ENCODE measurements at places on chromosomes 12 and 14.

- no peak for DNase-seq
These were observed 14.3 kb upstream of the ZFP36L1 start for GRCh38 chr14:68807148-68807600.

DNA sequence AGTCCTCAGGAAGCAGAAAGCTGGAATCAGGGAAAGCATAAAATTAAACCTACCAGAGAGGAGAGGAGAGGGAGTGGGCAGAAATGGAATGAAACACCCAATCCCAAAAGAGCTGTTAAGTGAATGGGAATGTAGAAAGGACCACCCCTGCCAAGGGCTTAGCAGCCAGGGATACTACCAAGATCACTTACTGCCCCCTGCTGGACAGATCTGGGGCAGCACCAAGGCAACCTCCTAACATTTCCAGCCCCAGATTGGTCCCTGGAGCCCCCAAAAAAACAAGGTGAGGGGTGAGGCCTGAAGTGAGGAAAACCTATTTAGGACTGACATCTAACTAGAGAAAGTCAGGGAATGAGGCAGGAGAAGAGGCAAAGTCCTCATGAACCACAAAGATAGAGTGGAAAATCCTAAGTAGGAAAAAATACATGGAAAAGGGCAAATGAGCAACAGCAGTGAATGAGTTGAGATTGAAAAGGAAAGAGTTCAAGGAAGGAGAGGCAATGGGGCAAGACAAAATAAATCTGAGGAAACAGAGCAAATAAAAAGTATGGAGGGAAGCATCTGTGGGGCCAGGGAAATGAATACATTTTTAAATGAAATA lies 11.2 kb upstream of the FKBP11 start:
- DNase-seq: peak; percentile 89

DNA sequence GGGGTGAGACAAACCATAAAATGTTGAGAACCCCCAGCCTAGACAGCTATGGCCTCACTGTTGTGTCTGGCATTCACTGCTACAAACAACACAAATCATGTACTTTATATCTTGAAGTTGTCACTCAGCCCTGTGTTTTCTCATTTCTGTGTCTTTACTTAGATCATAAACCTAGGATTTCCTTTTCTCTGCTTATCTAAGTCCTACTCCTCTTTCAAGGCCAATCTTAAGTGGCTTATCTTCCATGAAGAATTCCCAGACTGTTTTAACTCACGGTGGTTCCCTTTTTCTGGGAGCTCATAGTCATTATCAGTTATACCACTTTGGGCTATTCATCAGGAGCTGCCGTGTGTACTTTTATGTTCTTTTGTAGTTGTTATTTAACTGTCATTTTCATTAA lies 42.1 kb downstream of the FLRT2 start:
- no peak for DNase-seq

DNA sequence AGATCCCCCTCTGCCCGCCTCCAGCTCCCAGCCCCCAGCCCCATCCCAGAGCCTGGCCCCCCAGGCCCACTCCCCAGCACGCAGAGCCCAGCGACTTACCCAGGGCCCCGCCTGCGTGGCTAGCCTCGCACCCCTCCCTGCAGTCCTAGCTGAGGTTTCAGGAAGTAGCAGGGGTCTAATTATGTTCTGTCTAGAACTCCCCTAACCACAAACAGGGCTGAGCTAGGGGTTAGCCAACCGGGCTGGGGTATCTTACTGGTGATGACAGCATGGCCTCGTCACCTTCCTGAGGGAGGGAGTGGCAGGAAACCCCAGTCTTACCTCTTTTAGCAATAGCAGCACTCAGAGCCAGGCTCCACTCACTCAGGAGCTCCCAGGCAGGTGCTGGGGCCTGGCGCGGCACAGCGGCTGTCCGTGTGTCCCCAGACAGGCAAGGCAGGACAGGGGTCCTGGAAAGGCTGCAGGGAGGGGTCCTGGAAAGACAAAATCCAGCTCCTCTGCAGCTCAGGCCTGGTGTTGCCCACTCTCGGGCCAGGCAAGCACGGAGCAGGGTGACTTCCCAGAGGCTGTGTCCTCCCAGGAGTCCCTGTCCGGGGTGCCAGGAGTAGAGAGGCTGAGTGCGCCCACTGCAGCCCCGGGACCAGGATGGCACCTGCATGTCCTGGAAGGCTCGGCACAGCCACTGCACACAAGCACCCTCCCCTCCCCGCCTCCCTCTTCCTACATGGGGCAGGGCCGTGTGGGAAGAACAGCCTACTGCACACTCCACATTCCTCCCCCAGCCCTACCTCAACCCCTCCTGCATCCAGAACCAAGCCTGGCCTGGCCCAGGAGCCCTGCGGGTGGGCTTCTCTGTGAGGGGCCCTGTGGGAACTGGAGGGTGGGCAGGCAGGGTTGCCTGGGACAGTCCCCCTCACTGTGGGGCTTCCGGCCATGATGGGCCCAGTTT lies at the start of gene GPR132:
GPR132 (minus strand) TSS at position 151 of the 949 bp plus-strand sequence. CDS start 10,010 bp downstream, outside the sequence.
- no peak for DNase-seq

DNA sequence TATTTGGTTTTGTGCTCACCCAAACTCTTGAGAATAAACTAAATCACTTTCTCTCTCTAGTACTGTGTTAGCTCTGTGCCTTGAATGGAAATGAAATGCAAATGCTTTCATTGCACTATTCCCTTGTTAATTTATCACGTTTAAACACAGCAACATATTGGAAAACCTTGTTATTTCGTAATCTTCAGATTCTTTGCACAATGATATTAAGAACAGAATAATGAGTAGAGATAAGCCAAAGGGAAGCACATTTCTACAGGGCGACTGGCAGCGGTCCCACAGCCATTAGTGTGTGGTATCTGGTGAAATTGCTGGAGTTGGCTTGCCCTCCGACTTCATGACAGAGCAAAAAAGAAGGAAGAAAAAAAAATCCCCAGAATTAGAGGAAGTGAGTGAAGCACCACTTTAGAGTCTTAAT lies 166.1 kb upstream of the E2F7 start:
- no peak for DNase-seq

DNA sequence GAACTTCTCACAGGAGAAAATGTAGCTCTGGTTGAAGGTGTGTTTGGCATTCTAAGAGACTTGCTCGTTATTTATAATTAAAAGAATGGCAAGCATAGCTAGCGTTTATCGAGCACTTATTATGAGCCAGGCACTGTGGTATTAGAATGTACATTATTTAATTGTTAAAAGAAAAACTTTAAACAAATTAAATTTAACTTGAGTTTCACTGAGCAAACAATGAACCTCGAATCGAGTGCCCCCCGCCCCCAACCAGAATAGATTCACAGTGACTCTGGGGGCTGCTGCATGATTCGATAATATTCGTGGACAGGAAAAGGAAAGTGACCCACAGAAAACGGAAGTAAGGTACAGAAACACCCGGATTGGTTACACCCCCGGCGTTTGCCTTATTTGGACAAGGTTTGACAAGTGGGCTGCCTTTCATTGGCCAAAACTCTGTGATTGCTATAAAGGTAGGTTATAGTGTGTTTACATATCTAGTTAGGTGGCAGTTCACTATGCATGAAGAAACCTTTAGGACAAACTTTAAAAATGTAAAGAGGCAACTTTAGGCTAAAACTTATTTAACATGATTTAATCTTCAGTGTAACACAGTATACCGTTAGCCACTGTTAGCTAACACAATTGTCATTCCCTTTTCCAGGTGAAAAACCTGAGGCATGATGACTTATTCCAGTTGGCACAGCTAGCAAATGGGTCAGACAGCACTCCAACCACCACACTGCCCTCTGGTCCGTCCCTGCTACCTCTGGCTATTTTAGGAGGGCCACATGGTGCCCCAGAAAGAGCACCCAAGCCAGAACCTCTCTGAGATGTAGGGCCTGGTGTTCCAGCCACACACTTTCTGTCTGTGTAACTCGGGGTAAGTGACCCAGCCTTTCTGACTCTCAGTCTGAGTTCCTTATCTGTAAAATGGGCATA lies 7.1 kb downstream of the SCNN1A start:
- DNase-seq: no peak

GRCh38 chr14:73795974-73796373 lies 55.7 kb upstream of the PTGR2 start:
- no peak for DNase-seq

- DNase-seq: no peak
These were observed 172.8 kb upstream of the LMNTD1 start for GRCh38 chr12:25725931-25726330.

GRCh38 chr12:18749386-18749957 lies 11.6 kb downstream of the CAPZA3 start:
- no peak for DNase-seq

DNA sequence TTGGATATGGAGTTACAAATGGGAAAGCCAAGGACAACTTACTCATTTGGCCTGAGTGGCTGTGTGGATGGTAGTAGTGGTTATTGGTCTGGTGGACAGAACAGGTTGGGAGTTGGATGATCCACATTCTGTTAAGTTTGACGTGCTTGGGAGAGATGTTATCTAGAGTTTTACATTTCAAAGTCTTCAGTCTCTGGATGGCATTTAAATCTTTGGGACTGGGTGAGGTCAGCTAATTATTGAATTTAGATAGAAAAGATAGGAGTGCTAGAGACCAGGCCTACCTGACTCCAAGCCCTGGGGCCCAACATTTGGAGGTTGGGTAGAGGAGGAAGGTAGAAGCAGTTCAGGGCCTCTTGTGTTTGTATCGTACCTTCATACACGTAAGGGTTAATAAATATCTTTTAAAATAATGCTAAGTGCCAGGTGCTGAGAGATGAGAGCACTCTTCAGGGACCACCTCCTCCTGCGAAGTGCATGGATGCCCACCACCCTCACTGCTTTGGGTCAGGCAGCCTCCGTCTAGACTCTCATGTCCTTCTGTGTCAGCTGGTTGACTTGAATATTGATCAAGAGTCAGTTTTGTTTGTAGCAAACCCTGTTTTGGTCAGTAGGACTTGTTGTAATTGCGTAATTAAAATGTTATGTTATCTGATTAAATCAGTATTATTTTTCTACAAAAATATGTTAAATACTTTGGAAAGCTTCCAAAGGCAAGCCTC lies 460.4 kb upstream of the RGS6 start:
- DNase-seq: no peak

GRCh38 chr12:14567351-14568162 lies at the start of gene PLBD1:
Gene PLBD1 (minus strand): TSS chr12:14567883. CDS start chr12:14567696, 187 bp downstream.
- peak; percentile 72 for DNase-seq

GRCh38 chr14:74434294-74434693 lies 8.3 kb upstream of the SYNDIG1L start:
- DNase-seq: no peak

DNA sequence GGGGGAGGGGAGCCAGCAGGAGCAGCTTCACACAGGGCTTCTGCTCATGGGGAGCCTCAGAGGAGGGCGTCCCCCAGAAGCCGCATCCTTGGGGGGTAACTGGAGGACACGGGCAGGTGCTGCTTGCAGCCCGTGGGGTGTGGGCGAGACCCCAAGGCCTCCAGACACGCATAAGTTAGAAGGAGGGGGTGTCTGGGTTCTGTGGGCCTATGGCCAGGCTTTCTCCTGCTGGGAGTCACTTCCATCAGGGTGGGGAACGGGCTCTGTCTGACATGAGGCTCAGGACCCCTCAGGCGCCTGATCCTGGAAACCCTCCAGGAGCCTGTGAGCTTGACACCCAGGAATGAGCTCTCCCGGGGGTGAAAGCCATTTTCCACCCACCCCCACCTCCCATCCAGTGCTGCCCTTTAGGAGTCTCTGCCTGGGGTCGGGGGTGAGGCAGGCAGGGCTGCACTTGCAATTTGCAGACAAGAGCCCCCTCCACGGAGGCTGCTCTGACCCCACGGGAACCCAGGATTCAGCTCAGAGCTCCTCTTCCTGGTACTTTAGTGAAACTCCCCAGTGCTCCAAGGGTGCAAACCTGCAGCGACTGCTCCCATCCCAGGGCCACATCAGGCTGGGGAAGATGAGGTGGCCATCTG lies 325.7 kb downstream of the ADGRD1 start:
- no peak for DNase-seq

DNA sequence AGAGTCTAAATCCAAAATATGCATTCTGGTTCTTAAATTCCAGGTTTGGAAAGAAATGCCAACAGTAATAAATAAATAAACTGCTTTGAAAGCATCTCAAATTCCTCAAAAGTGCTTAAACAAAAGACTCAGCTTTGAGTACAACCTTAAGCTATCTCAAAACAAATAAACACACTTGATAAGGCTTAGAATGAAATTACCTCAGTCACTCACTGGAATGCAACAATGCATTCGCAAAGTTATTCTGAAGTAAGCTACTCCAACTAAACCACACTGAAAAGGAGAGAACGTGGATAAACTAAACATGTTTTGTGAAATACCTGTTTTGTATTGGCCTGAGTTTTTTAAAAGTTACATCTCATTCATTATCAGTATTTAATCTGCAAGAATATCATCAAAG lies 1.2 kb downstream of the SPTSSA start:
- DNase-seq: no peak

- DNase-seq: no peak
These were observed 208.0 kb upstream of the DIO2 start for GRCh38 chr14:80419345-80419744.

GRCh38 chr12:87827638-87828264 lies 201.4 kb downstream of the C12orf50 start:
- DNase-seq: no peak

DNA sequence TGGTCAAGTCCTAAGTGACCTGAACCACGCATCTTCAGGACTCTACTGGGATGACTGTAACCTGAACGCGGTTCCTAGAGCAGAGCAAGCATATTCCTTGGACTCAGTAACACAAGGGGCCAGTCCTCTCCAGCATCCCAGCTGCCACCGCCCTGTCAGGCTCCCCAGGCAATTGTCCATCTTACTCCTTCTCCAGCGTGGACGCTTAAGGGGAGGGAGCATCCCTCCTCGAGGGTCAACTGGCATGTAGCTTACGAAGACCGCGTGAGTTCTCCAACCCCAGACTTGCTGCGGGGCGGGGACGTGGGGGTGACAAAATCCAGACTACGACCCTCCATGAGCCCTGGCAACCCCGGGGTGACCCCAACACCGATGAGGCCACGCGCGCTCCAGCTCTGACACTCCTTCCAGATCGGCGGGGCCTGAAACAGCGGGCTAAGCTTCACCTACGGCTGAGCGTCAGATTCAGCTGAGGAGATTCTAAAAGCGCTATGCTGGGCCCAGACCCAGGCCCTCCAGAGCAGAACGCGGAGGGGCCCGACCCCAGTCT lies 846 bp upstream of the MTHFD1 start:
- no peak for DNase-seq

DNA sequence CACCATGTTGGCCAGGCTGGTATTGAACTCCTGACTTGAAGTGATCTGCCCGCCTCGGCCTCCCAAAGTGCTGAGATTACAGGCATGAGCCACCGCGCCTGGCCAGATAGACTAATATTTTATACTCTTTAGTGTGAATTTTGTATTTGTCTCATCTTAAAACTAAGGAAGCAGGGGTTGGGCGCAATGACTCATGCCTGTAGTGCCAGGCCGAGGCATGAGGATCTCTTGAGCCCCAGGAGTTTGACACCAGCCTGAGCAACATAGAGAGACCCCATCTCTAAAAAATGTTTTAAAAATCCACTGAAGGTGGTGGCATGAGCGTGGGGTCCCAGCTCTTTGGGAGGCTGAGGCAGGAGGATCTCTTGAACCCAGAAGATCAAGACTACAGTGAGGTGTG lies 9.0 kb downstream of the DYNC1H1 start:
- DNase-seq: no peak

- DNase-seq: no peak
These were observed 255.9 kb downstream of the RAD51B start for GRCh38 chr14:68075382-68076029.
